NCI-H187 treated with DMSO at 0.1 percent for 48 hours (cell line): ENCODE measurements at places on chromosomes 2 and 18.

- DNase-seq, result no peak
These were observed 235.4 kb downstream of the TXNL1 start for GRCh38 chr18:56402872-56403516.

GRCh38 chr2:99562516-99562915, 72.7 kb upstream of the REV1 start:
- no peak for DNase-seq

DNA sequence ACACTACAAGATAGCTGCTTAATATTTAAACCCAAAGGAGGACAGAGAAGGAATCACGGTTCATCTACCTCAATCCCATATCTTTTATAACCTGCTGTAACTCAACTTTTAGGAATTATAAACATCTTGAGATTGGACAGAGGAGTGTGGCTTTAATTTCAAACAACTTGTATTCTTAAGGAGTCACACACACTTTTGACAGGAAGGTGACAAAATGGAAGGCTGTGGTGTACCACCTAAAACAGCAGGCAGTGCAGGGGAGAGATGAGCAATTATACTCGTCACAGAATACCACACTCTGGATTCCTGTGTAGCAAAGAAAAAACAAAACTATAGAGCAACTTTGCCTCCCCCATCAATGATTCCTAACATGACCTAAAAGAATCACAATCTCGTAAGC, 194.8 kb downstream of the ZEB2 start:
- no peak for DNase-seq

DNA sequence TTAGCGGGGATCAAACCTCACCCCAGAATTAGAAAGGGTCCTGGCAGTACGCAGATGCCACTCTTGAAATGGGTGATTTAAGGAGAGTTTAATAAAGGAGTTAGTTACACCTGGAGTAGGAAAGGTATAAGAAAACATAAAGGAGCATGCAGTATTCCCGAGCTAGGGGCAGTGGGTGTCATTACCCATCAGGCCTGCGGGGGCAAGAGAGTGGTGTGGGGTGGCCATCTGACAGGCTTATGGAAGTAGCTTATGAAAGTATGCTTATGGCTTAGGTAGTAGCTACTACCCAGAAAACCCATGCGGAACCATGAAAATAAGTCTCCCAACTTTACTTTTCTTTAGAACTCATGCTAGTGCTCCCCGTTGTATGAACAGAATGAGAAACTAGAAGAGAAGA, 568.9 kb upstream of the ACVR2A start:
- DNase-seq, result no peak

GRCh38 chr2:81672516-81672915, 1368.0 kb upstream of the LRRTM1 start:
- no peak for DNase-seq

- no peak for DNase-seq
These were observed 70.2 kb upstream of the SMAD2 start for GRCh38 chr18:48000701-48001100.

DNA sequence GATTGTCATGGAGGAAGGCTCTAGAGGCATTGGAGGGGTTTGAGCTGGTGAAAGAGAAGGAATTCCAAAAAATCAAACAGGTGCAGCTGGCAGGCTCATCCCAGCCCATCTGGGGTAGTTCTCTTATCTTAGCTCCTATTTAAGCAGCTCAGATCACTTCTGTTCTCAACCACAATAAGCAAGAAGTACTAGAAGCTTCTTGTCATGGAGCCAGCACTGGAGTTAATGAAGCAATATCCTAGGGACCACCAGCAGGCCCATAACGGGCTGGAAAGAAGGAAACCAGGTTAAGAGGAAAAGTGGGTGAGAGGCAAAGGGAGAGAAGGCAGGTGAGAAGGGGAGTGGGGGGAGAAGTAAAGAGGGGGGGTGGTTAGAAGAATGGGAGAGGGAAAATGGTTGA, 100.7 kb upstream of the ZFP36L2 start:
- no peak for DNase-seq

GRCh38 chr2:201881741-201882140, 75.4 kb downstream of the CDK15 start:
- no peak for DNase-seq

DNA sequence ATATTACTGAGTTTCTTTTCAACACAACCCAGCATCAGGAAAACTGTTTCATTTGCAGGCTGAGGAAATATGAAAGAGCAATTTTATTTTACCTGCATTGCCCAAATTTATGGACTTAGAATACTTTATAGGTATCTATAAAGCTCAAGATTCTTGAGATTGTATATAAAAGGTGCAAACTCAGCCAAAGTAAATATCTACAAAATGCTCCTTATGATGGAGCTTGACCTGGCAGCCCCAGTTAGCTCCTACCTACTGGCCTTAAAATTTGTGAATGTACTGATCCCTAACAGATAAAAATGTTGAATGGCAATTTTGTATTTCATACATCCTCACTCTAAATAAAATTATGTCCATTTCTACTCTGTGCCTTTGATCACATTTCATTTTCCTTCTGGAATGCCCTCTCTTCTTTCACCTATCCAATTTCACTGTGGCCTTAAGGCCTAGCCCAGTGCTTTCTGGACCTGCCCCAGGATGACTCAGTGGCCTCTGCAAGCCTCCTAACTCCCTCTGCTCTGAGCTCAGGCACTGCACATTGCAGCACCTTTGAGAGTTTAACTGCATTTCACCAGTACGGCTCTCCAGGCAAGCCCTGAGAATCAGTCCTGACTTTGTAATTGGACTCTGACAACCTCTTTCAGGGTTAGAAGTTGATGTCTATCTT, 125.9 kb downstream of the ANTXR1 start:
- DNase-seq, result no peak

GRCh38 chr18:13823707-13824395, at the start of gene MC5R:
Gene MC5R (plus strand): TSS chr18:13824149. CDS start chr18:13825766, 1,617 bp downstream.
- DNase-seq, result no peak

DNA sequence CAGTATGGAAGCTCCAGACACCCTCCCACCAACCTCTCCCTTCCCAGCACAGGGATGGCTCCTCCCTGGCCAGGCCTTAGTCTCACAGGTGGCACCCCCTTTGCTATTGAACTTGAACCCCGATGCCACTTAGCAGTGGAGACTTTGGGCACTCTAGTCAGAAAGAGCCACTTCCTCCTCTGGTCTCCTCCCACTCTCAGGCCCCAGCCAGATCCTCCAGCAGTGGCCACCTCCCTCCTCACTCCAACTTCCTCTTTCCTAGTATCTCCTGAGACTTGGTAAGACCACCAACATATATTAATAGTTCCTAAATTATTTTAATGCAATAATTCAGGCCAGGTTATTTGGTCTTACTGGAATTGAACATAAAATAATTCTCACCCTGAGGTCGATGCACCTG, 437.2 kb upstream of the ID2 start:
- DNase-seq, result no peak

DNA sequence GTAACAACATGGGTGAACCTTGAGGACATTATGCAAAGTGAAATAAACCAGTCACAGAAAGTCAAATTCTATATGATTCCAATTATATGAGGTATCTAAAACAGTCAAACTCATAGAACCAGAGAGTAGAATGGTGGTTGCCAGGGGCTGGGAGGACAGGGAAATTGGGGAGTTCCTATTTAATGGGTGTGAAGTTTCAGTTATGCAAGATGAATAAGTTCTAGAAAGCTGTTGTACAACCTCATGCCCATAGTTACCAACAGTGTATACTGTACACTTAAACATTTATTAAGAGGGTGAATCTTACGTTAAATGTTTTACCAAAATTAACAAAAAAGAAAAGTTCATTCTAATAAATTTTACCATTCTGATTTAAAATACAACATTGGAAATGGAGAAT, 92.7 kb upstream of the WDSUB1 start:
- DNase-seq, result no peak

GRCh38 chr18:21777814-21778213, 37.2 kb downstream of the MIB1 start:
- no peak for DNase-seq

DNA sequence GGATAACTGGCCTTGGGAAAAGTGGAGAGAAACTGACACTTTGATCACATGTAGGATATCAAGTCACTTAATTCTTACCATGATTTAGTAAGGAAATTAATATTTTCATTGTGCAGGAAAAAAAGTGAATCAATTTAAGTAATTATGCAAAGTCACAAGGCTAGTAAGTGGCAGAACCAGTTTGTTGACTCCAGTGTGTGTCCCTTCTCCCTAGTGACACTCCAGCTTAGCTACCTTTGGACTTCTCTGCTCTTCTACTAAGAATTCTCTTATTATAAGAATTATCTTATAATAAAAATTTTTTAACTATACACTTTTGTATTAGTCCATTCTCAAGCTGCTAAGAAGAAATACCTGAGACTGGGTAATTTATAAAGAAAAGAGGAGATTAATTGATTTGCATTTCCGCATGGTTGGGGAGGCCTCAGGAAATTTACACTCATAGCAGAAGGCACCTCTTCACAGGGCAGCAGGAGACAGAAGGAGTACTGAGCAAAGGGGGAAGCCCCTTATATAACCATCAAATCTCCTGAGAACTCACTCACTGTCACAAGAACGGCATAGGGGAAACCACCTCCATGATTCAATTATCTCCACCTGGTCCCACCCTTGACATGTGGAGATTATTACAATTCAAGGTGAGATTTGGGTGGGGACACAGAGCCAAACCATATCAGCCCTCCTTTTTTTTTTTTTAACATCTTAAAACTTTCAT, 13.6 kb downstream of the COL4A4 start:
- DNase-seq, result no peak

- DNase-seq, result no peak
These were observed 30.2 kb downstream of the KLHL14 start for GRCh38 chr18:32742579-32742978.

- DNase-seq, result no peak
These were observed 493.0 kb upstream of the NRP2 start for GRCh38 chr2:205189301-205189700.

DNA sequence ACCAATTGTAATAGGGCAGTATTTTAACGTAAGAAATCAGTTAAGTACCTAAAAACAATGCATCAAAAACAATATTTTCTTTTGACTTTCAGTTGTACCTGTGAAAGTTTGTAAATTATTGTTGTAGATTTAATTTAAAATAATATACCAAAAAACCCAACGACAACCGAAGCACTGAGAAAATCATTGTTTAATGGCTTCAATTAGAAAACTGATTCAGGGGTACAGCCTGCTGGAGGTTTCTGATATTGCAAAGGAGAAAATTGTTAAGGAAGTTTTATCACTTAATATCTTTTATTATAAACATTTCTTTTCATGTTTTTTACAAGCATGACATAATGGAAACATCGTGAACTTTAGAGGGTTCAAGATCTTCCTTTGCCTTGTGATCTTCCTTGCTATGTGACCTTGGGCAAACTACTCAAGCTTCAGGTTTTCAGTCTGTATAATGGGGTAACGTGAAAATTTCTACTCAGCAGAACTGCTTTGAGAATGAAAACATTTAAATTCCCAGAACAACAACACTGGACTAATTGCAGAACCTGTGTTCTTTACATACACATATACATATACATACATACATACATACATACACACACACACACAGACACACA, 76.3 kb upstream of the GLS start:
- DNase-seq, result no peak

DNA sequence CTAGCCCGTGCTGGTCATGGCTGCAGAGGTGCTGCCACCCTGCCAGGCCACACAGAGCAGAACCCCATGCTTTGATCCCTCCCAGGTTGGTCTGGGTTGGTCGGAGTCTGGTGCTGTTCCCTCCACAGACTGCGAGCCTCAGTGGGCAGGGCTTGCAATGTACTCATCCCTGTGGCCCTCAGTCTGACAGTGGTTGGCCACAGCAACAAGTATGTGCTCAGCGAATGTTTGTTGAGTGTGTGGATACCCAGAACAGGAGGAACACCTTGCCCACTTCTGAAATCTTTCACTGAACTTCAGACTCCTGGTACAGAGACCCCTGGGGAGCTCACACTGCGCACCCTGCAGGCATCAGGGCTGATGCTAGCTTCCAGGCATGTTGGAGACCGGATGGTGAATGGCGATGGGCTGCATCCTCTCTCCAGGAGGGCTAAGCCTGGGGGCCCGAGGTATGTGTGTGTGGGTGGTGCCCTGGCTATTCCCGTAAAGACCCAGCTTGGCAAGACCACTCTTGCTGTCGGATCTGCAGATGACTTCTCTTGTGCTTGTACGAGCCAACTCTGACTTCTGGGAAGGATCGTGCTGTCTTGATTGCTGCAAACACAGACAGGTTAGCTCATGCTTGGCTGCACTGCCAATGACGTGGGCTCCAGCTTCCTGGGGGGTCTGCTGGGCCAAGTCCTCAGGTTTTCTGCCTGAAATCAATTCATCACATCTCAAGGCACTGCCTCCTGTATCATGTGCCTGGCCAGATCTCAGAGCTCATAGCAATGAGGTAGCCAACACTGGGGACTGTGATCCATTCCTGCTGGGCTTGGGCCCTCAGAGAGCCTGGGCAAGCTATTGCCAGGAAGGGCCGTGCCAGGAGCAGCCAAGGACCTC, 43.7 kb downstream of the RHOB start:
- DNase-seq, result no peak

DNA sequence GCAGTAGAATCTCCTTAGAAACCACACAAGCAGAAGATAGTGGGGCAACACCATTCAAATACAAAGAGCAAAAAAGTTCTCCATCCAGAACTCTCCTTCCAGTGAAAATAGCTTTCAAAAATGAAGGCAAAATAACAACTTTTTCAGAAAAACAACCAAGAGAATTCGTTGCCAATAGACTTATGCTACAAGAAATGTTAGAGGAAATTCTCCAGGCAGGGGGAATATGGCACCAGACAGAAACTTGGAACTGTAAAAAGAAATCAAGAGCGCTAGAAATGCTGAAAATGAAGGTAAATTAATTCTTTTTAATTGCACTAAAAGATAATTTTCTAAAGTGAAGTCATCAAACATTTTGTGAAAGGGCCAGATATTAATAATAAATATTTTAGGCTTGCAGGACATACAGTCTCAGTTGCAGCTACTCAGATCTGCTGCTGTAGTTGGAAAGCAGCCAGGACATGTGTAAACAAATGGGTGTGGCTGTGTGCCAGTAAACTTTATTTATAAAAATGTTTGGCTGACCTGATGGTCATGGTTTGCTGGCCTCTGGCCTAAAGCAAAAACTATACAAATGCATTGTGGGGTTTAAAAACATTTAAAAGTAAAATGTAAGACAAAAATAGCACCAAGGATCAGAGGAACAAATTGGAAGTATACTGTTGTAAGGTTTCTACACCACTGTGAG, 73.7 kb upstream of the TGFA start:
- no peak for DNase-seq

- no peak for DNase-seq
These were observed 25.2 kb downstream of the AAK1 start for GRCh38 chr2:69618362-69618761.

GRCh38 chr2:191176801-191177438, 26.1 kb upstream of the STAT4 start:
- no peak for DNase-seq

DNA sequence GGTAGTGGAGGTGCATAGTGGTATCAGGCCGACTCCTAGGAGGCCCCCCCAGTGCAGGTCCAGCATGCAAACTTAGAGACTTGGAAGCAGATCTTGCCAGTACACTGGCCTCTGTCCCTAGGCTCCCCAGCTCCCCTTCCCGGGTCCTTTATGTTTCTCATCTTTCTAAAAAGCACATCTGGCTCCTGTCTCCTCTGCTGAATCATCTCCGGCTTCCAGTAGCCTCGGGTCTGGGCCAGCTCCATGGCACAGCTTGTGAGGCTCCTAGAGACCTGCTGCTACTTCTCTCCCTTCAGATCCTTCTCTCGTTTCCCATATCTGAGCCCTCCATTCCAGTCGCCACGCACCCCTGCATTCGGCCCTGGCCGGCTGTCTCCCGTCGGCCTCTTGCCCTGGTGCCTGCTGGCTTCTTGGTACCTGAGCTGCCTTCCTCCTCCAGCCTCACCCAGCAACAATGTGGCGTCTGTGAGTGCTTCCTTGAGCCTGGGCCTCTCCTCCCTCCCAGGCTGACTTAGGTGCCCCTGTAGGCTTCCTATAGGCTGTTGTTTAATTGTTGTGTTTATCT, 6.6 kb downstream of the TRAF3IP1 start:
- DNase-seq, result no peak
